ENCODE measurements at places on chromosomes 1 and 21.

GRCh38 chr1:222233444-222234158, 314.3 kb downstream of the HHIPL2 start:
- no peak for DNase-seq

DNA sequence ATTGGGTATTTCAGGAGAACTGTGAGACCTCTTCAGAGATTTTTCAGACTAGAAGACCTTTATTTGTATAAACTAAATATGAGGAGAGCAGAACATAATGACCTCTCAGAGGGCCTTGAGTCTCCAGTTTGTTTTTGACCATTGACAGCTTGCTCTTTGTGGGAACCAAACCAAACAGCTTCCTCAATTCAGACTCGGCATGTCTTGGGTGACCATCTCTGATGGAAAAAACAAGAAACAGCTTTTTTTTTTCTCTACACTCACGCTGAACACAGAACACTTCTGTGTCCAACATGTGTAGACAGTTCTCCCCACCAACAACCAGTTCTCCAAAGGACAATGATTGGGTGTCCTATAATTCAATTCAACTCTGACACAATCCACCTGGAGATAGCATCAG, 11.5 kb downstream of the ATP1A4 start:
- no peak for DNase-seq

GRCh38 chr21:41163091-41163490, 4.9 kb upstream of the BACE2 start:
- DNase-seq: no peak

GRCh38 chr21:41246808-41247207, 69.8 kb upstream of the FAM3B start:
- peak; percentile 21 for DNase-seq

DNA sequence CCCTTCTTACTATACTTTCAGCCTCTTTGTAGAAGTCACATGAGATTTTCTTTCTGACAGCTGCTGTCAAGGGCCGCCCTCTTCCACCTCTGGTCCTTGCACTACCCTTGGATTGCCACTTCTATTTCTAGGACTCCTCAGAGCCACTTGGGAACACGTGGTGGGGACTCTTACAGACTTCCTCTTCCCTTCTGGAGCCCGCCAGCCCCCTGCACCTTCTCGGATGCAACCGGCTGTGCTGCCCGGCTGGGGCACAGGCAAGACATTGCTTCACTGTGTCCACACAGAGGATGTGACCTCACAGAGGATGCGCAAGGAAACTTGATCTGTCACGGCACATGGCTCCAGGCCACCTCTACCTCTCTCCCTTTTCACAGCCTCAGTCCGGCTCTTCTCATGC, 2.4 kb upstream of the IKBKE start:
- peak; percentile 68 for DNase-seq

- no peak for DNase-seq
These were observed 1.6 kb upstream of the VAV3 start for GRCh38 chr1:107966550-107966949.

DNA sequence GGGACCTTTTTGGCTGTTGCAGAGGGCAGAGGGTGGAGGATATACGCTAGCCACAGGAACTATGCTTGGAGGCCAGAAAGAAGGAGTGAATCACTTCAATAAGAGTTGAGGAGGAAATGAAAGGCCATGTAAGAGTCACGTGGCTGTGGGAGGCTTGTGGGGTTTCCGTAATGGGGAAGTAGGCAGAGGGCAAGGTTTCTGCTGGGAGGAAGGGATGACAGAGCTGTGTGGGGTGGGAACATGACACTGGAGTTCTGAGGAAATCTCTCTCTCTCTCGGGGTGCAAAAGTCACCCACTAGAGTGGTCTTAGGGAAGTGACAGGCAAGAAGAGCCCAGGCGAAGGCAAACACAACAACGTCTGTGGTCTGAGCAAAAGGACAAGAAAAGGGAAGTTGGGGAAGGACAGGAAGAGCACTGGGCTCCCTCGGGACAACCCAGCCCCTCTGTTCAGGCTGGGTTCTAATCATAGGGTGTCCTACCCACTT, 3.9 kb upstream of the CD1C start:
- DNase-seq: peak; percentile 66

DNA sequence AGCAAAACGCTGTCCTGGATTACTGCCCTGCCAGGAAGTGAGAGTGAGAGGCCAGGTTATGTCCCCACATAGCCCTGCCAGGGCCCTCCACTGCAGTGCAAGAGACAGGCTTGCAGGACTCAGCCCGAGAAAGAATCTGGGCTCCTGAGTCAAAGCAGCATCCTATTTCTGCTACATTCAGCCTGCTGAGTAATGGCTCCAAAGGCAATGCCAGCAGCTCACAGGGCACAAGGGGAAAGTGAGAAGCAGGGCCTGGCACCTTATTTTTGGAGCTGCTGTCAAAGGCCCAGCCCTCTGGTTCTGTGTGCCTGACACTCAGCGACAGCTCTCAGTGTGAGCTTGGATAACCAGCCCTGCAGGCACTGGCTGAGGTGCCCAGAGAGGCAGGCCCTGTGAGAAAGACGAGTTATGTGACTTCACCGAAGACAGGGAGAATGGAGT, 83.9 kb downstream of the DTL start:
- DNase-seq: peak; percentile 64
